ENCODE measurements at places on chromosomes 11 and 22.

GRCh38 chr11:27998552-27998951, 109.4 kb downstream of the KIF18A start:
- DNase-seq: no peak

- DNase-seq: peak; percentile 93
These were observed 6.8 kb downstream of the ST14 start for GRCh38 chr11:130166457-130166784.

- no peak for DNase-seq
These were observed 882 bp downstream of the FREY1 start for GRCh38 chr11:45906096-45906682.

DNA sequence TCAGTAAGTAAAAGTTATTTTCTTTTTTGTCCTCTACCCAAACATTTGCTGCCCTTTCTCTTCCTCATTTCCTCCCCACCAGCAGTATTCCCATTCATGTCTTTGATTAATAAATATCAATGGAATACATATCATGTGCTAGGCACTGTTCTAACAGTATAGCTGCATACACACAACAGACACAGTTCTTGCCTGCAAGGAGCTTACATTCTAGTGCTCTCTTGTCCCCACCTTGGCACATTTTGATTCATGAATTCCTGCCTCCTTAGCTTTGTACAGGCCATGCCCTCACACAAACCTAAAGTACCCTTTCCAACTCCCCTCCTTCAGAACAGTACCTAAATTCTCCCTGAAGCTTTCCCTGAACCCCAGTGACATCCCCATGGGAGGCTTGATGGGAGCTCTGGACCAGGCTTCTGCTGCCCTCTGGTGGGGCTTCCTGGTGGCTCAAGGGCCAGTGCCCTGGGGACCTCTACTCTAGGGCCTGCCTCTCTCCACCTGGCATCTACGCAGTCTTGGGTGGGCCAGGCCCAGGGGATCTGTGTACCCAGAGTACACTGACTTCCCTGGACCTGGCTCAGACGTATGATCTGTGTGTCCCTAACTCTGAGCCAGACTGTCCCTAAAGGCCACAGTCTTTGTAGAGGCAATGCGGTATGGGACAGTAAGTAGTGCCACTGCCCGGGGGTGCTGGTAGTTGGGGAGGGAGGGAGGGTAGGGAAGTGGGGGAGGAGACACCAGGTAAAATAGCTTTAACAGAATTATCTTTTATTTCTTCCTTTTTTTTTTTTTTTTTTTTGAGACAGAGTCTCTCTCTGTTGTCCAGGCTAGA, 14.1 kb downstream of the RPS13 start:
- peak; percentile 65 for DNase-seq

GRCh38 chr11:59918480-59918879, 19.8 kb upstream of the OOSP1 start:
- no peak for DNase-seq

DNA sequence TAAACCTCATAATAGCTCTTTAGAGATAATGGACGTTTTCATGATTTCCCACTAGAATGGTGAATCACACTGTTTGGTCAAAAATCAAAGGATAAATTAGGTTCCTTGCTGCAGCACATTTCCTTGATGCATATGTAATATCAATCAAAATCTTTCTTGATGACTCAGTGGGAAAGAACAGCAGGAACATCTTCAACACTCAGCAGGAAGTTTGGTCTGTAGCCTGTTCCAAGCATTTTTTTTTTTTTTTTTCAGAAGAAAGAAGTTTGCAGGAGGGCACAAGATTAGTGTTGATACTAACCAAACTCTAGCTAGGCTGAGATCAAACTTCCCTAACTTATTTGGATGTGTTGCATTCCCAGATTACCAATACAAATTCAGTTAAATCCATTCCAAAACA, 1529.8 kb downstream of the FAM181B start:
- no peak for DNase-seq

All from MCF 10A (cell line).